ENCODE measurements at places on chromosomes 7 and 10.
A peak's percentile ranks its signal among the peaks of the same experiment; 100 is the strongest.

DNA sequence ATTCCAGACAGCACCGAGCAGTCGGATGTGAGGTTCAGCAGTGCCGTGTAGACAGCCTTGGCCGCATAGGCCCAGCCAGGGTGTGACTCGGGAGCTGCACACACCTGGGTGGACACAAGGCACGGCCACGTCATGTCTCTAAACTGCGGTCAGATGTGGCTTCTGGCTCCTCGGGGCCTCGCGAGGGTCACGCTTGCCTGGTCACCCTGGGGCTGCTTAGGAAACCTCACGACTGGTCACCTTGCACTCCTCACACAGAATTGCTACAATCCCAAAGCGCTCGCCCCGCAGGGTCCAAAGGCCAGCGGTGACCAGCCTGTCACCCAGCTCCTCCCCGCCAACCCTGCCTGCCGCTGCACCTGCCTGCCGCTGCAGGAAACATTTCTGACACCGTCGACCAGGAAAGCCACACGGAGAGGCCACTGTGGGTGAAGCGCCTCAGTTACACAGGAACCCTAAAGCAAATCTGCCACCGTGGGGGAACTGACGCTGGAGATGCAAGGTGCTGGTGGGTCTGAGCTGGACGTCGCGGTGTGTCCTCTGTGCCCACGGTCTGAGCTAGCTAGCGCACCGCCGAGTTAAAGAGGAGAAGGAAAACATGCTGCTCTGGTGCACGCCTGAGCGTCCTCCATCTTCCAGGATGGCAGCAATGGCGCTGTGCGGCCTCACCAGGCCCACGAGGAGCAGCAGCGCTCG lies 5.0 kb downstream of the GPER1 start:
- DNase-seq, result no peak

GRCh38 chr7:102215711-102216110 lies 71.0 kb upstream of the SH2B2 start:
- no peak for DNase-seq

DNA sequence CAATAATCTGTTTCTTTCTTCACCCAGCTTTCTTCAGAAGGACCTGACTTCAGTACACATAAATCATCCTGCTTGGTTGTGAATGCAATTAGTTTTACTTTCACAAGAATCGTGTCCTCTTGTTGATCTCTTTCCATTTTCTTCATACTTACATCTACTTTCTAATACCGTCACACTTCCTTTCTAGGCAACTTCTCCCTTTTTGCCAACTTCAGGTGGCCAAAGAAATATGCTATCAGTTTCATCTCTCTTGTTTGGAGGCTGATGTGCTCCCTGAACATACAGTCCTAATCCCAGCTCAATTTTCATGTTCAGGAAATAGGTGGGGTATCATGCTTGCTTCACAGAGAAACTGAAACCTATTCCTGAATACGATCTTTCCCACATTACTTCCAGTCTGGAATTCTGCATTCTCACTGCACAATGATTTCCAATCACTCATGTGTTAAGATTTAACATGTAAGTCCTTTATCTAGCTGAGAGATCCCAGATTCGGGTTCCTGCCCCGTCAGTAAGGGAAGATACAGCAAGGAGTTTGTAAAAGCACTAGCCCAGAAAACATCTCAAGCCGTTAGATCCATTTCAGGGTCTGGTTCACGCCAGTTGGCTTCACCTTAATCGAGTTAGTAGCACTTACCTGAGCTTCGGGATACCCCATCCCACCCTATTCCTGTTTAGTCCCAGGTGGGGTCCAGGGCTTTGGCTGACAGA lies 994 bp downstream of the SLC25A28 start:
- DNase-seq, result no peak

DNA sequence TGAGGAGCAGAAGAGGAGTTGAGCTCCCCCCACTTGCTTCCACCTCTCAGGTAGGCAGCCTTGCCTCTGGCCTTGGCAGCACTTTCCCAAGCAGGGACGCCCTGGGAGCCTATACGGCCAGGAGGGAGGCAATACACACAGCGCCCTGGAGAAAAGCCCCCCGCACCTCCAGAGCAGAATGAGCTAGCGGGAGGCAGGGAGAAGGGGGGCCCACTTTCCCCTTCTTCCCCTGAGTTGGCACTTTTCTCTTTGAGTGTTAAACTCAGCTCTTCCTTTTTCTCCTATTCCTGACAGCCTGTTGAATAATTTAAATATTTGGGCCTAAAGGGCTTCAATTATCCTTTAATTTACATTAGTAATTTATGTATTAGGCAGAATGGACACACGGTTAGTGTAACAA lies 35.8 kb downstream of the UNC5B start:
- no peak for DNase-seq

DNA sequence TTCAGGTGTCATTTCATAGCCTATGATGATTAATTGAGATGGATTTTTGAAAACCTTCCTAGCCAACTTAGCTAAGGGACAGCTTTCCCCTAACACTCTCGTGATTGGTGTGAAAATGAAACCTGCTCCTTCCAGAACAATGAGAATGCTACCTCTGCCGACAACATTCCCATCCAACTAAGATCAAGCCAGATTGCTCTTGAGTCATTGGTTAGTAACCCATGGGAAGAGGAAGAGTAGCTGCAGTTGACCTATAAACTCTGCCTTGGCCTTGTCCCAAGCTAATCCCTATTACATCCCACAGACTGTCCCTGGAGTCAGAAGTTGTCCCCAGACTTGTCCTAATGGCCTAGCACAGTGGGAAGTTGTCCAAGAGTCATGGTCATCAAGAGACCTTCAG lies 80.5 kb upstream of the SVIL start:
- DNase-seq, result no peak

- no peak for DNase-seq
Observed at GRCh38 chr7:102967798-102968197, 55.0 kb downstream of the LRRC17 start.

DNA sequence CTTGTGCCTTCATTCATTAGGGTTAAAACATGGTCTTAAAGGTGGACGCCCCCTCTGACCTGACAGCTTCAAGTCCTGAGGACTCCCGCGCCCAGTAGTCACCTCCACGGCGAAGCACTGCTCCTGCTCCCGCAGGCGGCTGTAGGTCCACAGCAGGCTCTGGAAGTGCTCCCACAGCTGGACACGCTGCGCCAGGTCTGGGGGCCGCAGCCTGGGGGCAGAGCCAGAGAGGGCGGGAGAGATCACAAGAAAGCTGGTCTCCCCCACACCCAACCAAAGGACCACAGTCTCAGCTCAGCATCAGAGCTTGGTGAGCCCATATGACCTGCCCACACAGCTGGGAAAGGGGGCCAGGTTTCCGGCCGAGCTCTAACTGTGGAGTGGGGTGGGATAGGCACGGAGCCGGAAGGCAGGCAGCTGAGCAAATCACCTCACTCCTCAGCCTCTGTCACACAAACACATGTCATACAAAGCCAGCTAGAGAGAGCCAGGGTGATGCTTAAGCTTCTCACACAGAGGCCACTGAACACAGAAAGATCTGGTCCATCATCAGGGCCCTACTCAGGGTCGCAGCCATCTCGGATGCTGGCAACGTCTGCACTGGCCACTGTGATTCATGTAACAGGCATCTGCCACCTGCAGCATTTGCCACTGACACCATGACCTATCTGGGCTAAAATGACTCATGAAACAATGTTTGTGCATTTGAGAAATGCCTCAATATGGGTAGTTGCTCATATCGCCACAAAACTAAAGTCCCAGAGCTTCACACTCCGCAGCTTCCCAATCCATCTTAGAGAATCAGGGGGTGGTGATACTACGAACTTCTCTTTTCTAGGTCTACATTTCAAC lies 12.6 kb downstream of the HPS1 start:
- DNase-seq, result no peak

GRCh38 chr7:94449151-94449725 lies 54.5 kb downstream of the COL1A2 start:
- no peak for DNase-seq

GRCh38 chr10:63520500-63521415 lies at the start of gene REEP3:
Gene REEP3, plus strand, starts transcription at chr10:63521401. Its CDS starts 145 bp downstream, at chr10:63521546.
- peak; percentile 76 for DNase-seq

DNA sequence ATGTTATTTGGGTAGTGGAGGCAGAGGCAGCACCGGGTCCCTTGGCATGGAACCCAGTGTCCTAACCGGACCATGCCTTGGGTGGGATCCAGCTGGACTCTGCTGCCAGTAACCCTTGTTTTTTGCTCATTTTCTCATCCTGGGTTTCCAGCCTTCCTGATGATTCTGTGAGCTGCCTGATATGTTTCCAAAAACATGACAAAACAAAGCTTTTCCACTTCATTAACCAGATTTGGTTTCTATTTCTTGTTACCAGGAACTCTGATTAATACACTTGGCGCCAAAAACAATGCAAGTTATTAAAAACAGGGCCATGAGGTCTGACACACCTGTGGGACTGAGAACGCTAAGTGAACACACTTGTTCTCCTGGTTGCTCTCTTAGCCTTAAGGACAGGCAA lies 32.8 kb upstream of the DLG5 start:
- DNase-seq, result no peak

DNA sequence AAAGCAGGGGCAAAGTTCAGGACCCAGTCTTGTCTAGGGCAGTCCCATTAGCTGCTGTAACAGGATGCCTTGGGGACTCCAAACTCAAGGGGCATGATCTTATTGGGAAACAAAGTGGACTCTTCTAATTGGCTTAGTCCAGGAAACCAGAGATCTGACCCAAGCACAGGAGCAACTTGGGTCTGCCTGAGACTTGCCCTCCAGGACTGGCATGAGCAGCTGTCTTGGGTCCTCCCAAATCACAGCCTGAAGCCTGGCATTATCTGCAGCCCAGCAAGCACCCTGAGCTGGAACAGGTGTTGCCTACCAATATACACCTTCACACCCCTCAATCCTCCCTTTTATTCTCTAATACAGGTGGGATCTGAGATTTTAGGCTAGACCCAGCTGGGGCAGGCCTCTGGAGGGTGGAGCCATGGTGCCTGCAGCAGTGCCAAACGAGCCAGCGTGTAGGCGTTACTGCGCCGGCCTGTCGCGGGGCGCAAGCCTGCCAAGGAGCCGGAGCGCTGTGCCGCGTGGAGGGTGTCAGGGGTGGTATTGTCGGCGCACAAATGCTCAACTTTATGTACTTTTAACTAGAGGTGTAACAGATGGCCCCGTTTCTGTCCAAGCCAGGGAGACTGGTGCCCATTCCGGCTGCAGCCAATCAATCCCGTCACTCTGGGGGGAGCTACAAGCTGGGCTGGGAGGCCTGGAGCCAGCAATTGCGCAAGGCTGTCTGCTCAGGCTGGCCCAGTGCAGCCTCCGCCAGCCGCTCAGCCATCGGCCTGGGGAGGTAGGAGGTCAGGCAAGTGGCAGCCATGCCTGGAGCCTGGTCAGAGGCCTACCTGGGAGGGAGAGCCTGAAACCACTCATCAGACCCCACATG lies 12.8 kb upstream of the LBX1 start:
- DNase-seq, result no peak

DNA sequence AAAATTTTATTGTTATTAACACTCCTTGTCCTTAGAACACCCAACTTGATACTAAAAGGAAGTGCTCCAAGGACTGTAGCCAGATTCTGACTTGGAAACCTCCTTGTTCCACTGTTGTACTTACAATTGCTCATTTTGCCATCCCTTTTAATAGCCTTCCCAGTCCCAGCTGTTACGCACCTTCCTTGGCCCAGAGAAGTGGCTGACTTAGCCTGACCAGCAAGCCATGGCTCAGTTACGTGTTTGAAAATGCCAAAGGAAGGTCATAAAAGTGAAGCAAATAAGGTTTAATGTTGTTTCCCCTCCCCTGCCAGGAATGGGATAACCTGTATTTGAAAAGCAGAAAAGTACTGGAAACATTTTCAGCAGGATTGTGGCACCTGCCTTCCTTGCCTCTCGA lies 3.7 kb upstream of the ANKRD1 start:
- no peak for DNase-seq

DNA sequence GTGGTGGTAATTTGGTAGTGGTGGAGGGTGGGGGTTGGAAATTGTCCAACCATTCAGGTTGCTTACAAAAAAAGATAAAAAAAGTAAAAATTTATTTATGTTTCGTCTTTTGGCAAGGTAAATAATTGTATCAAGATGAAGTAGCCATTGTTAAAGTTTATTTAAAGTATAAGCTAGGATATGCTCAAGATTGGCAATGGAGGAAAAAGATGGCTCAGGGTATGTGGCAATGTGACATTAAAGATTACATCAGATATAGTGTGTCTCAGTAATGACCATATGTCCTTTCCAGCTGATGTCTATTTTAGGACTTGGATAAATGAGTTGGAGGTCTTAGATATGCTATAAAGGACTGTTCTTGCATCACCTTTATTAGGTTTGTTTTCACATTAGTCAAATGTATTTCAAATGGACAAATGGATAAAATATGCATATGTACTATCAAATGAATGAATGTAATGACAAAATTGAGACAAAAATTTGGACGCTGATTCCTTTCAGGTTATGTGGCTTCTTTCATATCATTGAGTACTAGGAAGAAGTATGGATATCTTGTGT lies 60.9 kb downstream of the ST7 start:
- DNase-seq, result no peak

GRCh38 chr10:1486841-1487687 lies 250.3 kb downstream of the ADARB2 start:
- no peak for DNase-seq

DNA sequence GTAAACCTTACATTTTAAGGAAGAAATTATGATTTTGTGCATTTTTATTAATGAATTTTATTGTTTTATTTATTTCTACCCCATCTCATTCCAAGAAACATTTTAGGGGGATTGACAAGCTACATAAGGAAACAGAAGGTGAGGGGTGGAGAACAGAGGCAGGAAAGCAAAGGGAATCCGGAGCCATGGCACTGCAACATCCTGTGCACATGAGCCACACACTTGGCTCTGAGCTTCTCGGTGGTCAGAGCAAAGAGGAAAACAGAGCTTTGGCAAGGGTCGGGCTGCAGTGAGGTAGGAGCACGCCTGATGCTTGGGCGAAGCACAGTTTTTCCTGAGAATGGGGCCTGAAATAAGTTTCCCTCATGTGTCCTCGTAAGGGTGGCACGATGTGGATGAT lies 68.9 kb downstream of the COL13A1 start:
- DNase-seq, result no peak

DNA sequence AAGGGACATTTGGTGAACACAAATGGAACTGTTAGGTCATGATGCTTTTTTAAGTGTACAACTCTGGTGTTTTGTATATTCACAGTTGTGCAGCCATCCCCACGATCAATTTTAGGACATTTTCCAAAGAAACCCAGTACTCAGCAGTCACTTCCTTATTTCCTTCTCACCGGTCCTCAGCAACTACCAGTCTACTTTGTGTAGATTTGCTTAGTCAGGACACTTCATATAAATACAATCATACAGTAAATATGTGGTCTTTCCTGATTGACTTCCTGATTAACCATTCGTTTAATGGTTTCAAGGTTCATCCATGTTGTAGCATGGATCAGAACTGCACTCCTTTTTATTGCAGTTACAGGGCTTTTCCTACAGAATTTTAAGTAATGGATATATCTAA lies 14.4 kb downstream of the SGPL1 start:
- no peak for DNase-seq

DNA sequence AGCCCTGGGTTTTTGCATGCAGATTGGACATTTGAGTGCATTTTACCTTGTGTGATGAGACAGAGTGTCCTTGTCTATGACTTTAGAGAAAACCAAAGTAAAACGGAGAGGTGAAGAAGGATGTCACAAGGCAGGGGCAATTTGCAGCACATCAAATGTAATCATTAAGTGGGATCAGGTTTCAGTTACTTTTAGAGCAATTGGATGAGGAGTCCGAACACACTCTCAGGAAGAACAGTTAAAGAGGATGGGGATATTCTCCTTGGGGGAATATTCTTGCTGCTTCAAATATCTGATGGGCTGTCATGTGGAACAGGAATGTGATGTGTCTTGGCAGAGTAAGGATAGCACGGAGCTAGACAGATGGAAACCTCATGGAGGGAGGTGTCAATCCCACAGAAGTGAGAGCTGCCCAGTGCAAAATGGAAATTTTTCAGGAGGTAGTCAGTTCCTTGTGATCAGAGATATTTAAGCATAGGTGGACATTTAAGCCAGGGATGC lies 757 bp downstream of the RAB19 start:
- no peak for DNase-seq

All from activated T-cell treated with anti-CD3 and anti-CD28 coated beads, Interleukin-2, amount 50 U/mL, for 48 hours (primary cell).